Activated T-cell treated with anti-CD3 and anti-CD28 coated beads, Interleukin-2, amount 50 U/mL, for 72 hours (primary cell): ENCODE measurements at places on chromosomes 3 and 15. TPM values are rescaled to one million over a fixed set of nuclear protein-coding genes. Genes with fewer than 3 reads are reported as not detected.

The CACNA1D gene
- 0.82 TPM for total RNA-seq

The CEMIP gene
- total RNA-seq = 0.09 TPM

The GOLGA6D gene
- not detected for total RNA-seq

The ST3GAL6 gene
- total RNA-seq = 1.5 TPM

The TRIM59 gene
- total RNA-seq = 39.9 TPM

The CAPN3 gene
- 9.2 TPM for total RNA-seq

DNA sequence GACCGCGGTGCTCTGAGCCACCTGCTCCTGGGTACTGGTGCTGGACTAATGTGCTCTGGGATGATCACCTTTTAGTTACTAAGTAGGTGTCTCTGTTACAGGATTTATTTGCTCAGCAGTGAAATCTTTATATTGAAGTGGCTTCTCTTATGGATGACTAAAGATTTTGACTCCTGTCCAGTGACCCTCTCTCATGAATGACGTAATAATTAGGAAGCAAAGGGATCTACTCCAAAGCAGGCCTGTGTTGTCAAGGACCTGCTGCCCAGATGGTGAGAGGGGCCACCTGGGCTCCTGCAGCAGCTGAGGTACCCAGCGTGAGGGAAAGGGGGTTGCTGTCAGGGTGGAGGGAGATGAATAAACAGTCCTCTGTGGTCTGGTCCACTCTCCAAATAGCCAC, 263.6 kb downstream of the GABRG3 start:
- no peak for DNase-seq
- no peaks in the 10 kb centered on the region for H3K4me1 ChIP-seq
- no peak overlapping the region for H3K27ac ChIP-seq
- no peaks in the 10 kb centered on the region for H3K36me3 ChIP-seq

DNA sequence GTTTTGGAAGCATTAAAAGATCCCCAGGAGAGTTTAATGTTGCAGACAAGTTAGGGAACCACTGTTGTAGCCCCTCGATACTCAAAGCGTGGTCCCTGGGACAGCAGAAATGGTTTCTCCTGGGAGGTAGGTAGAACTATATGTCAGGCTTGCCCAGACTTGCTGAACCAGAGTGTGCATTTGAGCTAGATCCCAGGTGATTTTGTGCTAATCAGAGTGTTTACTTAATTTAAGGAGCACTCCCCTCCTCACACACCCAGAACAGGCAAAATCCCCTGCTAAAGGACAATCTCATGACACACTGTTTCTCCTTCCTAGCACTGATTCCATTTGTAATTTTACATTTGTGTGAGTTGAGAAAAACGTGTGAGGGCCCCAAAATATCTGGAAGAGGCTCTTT, 24.3 kb downstream of the LMCD1 start:
- peaks cover 18% of the 10 kb centered on the region for H3K27me3 ChIP-seq
- DNase-seq = no peak
- H3K27ac ChIP-seq = no peak overlapping the region
- peaks cover 3% of the 10 kb centered on the region for H3K36me3 ChIP-seq

GRCh38 chr15:36748366-36749115, 169.1 kb downstream of the CDIN1 start:
- H3K27ac ChIP-seq = no peak overlapping the region
- no peak for DNase-seq
- H3K4me1 ChIP-seq = no peaks in the 10 kb centered on the region
- H3K36me3 ChIP-seq = no peaks in the 10 kb centered on the region

GRCh38 chr15:80669663-80670273, 25.3 kb upstream of the ABHD17C start:
- no peak overlapping the region for H3K4me3 ChIP-seq
- DNase-seq = no peak
- H3K27me3 ChIP-seq = peaks cover 23% of the 10 kb centered on the region
- H3K36me3 ChIP-seq = no peaks in the 10 kb centered on the region
- H3K4me1 ChIP-seq = no peaks in the 10 kb centered on the region

- H3K27me3 ChIP-seq = no peaks in the 10 kb centered on the region
- no peak for DNase-seq
- H3K4me3 ChIP-seq = no peak overlapping the region
- H3K27ac ChIP-seq = no peak overlapping the region
- H3K4me1 ChIP-seq = no peaks in the 10 kb centered on the region
Observed at GRCh38 chr3:94172695-94173310, 109.9 kb downstream of the NSUN3 start.

DNA sequence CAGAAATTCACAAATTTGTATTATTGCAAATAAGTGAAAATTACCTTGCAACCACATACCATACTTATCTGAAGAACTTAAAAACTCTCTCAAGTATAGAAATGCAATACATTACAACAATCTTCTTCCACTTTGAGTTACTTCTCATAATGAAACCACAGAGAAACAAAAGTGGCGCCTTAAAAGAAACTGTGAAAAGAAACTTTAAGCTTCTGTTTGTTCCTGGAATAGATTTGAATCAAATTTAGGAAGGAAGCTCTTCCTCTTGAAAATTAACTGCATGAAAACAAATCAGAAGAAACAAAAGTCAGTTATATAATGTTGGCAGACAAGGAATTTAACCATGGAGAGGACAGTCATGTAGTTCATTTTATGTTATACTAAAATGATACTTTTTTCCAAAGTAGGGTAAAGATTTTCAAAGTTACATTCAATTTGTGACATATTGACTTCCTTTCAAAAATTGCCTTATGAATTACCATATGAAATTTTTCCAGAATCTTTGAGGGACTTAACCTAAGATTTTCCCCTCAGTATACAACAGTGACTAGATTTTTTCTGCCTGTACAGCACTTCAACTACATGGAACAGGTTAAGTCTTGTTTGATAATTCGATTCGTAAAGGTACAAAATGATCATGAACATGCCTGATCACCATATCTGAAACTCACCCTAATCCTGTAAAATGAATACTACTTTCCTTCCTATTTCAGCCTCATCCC, 57.6 kb upstream of the TNFSF10 start:
- H3K4me3 ChIP-seq = peak overlapping the region; percentile 62
- DNase-seq = no peak
- H3K27me3 ChIP-seq = no peaks in the 10 kb centered on the region
- H3K36me3 ChIP-seq = peaks cover 14% of the 10 kb centered on the region
- H3K4me1 ChIP-seq = peaks cover 93% of the 10 kb centered on the region
- peak overlapping the region; percentile 75 for H3K27ac ChIP-seq

DNA sequence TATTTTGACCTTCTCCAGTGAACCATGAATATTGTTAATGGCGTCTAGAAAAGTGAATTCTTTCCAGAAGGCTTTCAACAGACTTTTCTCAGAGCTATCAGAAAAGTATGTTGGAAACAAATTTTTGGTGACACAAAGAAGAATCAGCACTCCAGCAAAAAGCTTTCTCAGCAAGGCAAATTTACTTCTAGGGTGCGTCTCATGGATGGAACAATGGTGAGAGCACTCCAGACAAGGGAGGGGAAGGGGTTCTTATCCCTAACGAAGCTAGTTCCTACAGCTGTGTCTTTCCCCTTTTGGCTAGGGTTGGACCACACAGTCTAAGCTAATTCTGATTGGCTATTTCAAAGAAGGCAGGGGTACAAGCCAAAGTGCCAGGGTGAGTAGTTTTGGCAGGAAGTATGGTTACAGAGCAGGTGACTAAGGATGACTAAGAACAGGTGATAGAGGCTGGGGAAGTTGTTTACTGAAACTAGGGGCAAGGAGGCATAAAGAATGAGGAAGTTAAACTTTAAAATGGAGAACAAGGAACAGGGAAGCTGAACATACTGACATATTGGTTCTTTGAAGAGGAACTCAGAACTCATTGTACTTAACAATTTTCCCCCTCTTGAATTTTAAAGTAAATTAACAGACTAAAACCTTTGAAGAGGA, 959.8 kb downstream of the NAALADL2 start:
- H3K36me3 ChIP-seq = peaks cover 1% of the 10 kb centered on the region
- DNase-seq = no peak
- H3K27ac ChIP-seq = no peak overlapping the region
- no peaks in the 10 kb centered on the region for H3K4me1 ChIP-seq
- no peaks in the 10 kb centered on the region for H3K27me3 ChIP-seq
- H3K4me3 ChIP-seq = no peak overlapping the region

DNA sequence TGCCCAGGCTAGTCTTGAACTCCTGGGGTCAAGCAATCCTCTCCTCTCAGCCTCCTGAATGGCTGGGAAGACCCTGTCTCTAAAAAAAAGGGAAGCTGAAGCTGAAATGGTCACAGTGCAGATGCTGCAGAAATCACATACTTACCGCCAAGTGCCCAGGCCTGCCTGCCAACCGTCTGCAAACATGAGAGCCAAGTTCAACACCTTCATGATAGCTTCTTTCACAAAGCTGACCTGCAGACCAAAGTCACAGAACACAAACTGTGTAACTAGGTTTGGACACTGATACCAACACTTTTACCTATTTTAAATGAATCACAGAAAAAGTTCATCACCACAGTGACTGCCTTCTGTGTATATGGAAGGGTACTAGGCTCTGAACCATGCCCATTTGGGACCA, 22.8 kb upstream of the CYFIP1 start:
- H3K4me3 ChIP-seq = no peak overlapping the region
- H3K27ac ChIP-seq = no peak overlapping the region

DNA sequence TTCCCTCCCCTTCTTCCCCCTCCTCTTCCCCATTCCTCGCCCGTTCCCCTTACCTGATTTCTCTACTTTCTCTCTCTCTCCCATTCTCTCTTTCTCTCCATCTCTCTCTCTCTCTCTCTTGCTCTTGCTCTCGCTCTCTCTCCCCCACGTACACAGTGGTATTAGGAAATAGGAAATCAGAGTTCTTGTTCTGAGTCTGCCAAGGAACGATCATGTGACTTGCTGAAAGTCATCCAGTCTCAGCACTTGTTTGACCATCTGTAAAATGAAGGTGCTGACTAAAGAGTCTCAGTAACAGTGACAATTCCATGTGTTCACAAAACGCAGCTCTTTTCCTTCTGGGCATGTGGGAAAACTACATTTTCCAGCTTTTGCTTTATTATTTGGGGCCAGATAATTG, 445.0 kb upstream of the TGFBR2 start:
- H3K27me3 ChIP-seq = no peaks in the 10 kb centered on the region
- no peak overlapping the region for H3K27ac ChIP-seq
- H3K36me3 ChIP-seq = peaks cover 2% of the 10 kb centered on the region
- H3K4me1 ChIP-seq = no peaks in the 10 kb centered on the region
- DNase-seq = no peak

GRCh38 chr3:22121068-22121701, 370.2 kb upstream of the ZNF385D start:
- H3K27ac ChIP-seq = no peak overlapping the region
- no peaks in the 10 kb centered on the region for H3K4me1 ChIP-seq
- DNase-seq = no peak
- no peak overlapping the region for H3K4me3 ChIP-seq

DNA sequence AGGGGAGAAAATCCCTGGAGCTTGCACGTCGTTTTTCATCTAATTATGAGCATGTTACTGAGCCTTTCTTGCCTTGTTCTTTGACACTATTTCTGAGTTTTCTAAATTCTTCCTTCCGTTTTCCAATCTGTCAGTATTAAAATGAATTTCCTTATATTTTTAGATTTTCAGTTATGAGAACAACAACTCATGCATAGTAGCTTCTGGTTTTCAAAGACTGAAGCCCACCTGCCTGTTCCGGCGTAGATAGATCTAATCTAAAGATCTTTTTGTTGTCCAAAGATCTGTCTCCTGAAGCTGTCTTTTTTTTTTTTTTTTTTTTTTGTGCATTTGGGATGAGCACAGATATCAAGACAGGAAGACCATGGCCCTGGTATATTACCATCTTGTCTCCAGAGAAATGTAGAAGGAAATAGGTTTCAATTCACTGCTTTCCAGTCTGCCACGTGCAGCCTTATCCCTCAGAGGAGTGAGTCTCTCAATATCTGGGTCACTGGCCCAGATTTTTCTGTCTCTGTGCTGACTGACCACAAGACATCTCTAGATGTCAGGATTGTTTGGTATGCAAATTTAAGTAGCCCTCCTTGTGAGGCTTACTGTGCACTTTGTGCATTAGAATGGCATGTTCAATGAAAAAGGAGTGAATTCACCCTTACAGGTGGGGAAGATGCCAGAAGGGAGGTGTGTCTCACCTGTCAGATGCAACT, 222.3 kb upstream of the TMC3 start:
- H3K4me3 ChIP-seq = no peak overlapping the region
- no peak for DNase-seq
- H3K27me3 ChIP-seq = no peaks in the 10 kb centered on the region
- H3K4me1 ChIP-seq = no peaks in the 10 kb centered on the region

DNA sequence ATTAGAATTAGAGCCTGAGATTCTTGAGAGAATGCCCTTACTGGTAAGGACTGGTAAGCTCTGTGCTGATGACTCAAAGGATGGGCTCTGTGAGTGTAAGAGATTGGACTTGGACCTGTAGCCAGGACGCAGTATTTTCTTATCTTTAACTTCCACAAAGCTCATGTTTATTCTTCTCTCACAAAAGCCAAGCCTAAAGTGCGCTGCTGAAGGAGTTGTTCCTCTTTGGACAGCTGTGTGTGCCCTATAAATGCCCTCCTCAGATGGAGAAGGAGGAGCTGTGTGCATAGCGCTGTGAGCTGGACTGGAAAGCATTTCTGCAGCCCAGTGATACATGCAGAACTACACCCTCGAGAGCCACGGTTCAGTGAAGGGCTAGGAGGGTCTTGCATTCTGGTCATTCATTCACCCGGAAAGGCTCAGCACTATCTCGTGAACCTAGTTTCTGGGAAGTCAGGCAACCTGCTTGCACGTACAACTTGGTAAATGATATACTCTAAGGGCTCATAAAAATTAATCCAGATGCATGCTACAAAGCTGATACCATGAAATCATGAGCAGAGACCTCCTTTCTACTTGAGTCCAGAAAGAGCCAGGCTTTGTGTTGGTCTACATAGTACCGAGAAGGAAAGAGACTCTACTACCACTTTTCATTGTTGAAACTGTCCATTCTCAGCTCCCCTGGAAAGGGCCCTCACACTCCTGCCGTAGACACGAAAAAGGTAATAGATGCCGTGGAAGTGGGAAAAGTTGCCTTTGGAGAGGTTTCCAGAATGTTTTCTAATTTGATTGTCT, 103.0 kb upstream of the TBL1XR1 start:
- no peaks in the 10 kb centered on the region for H3K27me3 ChIP-seq
- no peak for DNase-seq
- H3K4me1 ChIP-seq = peaks cover 4% of the 10 kb centered on the region
- no peaks in the 10 kb centered on the region for H3K36me3 ChIP-seq

DNA sequence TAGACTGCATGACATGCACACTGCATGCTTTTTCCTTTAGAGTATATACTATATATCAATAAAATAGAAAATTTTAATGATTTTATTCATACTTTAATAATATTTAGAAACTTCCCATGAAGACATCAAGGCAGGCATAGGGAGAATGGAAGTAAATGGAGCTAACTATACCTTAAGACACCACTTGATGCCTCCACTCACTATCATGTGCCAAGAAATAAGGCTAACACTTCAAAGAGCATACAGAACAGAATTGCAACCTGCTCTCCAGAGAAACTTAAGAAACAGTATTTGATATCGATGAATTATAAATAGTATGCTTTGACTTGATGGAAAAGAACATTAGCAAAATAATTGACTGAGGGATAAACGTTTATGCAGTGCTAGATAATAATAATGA, 192.6 kb upstream of the MBNL1 start:
- peaks cover 4% of the 10 kb centered on the region for H3K36me3 ChIP-seq
- peaks cover 11% of the 10 kb centered on the region for H3K4me1 ChIP-seq

- no peak overlapping the region for H3K27ac ChIP-seq
- DNase-seq = no peak
- H3K36me3 ChIP-seq = no peaks in the 10 kb centered on the region
- H3K27me3 ChIP-seq = no peaks in the 10 kb centered on the region
- H3K4me1 ChIP-seq = no peaks in the 10 kb centered on the region
Observed at GRCh38 chr3:118435851-118436350, 598.7 kb downstream of the IGSF11 start.
